Bone marrow (tissue), 2 donors: ENCODE measurements at places on chromosomes 5 and 9.

GRCh38 chr5:84383816-84384603 lies 670 bp downstream of the EDIL3 start:
- DNase-seq, result no peak

GRCh38 chr5:157529002-157529401 lies 46.6 kb downstream of the ADAM19 start:
- no peak for DNase-seq

DNA sequence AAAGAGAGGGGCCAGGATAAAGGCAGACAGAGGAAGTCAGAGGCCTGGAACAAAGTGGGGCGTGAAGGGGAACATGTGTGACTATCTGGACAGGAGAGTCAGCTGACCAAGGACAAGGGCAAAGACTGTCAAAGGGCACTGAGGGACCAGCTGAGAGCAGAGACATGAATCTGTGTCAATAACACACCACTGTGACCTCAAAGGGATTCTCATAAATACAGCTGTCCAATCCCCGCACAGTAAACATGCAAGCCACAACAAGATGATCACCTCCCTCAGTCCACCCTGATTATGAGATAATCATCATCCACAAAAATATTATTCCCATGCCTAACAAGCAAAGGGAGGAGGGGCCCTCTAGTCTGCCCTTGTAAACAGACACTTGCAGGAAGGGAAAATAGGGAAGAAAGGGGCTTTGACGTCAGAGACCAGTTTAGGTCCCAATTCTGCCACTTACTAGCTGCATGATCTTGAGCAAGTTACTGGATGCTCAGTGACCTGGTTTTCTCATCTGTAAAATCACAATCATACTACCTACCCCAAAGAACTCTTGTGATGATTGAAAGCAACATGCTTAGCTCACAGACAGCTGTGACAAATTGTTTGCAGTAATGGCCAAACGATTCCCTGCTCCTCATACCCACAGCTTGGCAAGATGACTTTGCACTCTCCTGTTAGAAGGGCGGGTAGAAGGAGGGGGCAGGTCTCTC lies 41.8 kb downstream of the RAPGEF1 start:
- no peak for DNase-seq

DNA sequence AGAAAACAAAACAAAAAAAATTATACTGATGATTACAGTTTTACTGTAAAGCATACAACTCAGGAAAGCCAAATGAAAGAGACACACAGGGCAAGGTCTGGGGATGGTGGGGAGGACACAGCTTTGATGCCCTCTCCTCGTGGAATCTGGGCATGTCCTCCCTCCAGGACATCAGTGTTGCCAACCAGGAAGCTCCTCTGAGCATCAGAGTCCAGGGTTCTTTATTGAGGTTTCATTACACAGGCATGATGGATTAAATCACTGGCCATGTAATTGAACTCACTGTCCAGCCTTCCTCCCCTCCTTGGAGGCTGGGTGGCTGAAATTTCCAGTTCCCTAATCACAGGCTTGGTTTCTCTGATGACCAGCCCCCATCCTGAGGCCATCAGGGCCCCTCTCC lies 89.6 kb upstream of the MIER3 start:
- DNase-seq, result no peak

GRCh38 chr5:158773161-158773560 lies 326.6 kb downstream of the EBF1 start:
- DNase-seq, result no peak

- no peak for DNase-seq
These were observed 123.4 kb downstream of the ARL15 start for GRCh38 chr5:54186912-54187445.

GRCh38 chr9:38020151-38021076 lies 48.6 kb downstream of the SHB start:
- no peak for DNase-seq

GRCh38 chr5:41790038-41790776 lies 80.0 kb downstream of the OXCT1 start:
- no peak for DNase-seq

DNA sequence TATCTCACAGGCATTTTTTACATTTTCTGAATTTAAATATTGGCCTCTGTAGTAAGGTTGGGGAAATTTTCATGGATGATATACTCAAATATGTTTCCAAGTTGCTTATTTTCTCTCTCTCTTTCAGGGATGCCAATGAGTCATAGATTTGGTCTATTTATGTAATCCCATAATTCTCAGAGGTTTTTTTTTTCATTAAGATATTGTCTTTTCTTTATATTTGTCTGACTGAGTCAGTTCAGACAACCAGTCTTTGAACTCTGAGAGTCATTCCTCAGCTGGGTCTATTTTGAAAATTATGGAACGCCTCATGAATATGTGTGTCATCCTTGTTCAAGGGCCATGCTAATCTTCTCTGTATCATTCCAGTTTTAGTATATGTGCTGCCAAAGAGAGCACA lies 223.2 kb downstream of the PCSK1 start:
- no peak for DNase-seq

GRCh38 chr9:72743836-72744235 lies 209.0 kb downstream of the ALDH1A1 start:
- no peak for DNase-seq

DNA sequence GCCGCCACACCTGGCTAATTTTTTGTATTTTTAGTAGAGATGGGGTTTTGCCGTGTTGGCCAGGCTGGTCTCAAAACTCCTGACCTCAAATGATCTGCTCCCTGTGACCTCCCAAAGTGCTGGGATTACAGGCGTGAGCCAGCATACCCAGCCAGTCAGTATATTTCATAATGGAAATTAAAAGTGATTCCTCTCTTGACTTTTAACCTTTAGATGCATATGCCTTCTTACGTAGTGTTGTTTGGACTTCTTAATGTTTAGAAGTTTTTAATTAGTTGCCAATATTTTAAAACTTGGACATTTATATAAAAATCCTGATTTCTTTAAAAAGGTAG lies 22.4 kb downstream of the DENND4C start:
- no peak for DNase-seq

GRCh38 chr5:44827681-44828080 lies 18.9 kb downstream of the MRPS30 start:
- DNase-seq, result no peak
